ENCODE measurements at places on chromosomes 5 and 9. TPM values are rescaled to one million over a fixed set of nuclear protein-coding genes. Genes with fewer than 3 reads are reported as not detected.

The ZFP37 gene
- 2.6 TPM for total RNA-seq

The PCDHGC4 gene
- not detected for total RNA-seq

The CER1 gene
- not detected for total RNA-seq

The OBP2B gene
- not detected for total RNA-seq

The NUDT12 gene
- total RNA-seq, result 0.78 TPM

The GCNT4 gene
- 5.3 TPM for total RNA-seq

The MRPS2 gene
- 30.1 TPM for total RNA-seq

The GPX3 gene
- not detected for total RNA-seq

The PCDHGA4 gene
- total RNA-seq, result 0.25 TPM

The NOXA1 gene
- 2.8 TPM for total RNA-seq

DNA sequence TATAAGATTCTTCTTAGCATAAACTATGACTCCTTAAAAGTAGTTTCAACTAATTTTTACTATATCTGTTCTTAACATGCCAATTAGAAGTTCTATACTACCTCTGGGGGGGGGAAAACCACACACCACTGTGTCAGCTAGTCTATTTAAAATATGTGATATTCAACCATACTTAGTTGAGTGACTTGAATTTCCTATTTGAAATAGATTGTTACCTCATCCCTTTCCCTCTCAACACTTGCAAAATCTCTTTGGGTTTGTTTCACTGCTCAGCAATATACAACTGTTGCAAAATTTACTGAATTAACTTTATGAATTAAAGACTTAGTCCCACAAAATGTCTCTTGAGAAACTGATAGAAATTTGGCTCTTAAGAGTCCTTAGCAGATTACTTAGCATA, 151.1 kb upstream of the POU5F2 start:
- H3K4me3 ChIP-seq, result no peak overlapping the region
- no peaks in the 10 kb centered on the region for H3K4me1 ChIP-seq
- H3K36me3 ChIP-seq, result no peaks in the 10 kb centered on the region
- DNase-seq, result no peak
- H3K27me3 ChIP-seq, result no peaks in the 10 kb centered on the region

- no peak overlapping the region for H3K27ac ChIP-seq
- H3K36me3 ChIP-seq, result no peaks in the 10 kb centered on the region
- peaks cover 2% of the 10 kb centered on the region for H3K27me3 ChIP-seq
- H3K4me1 ChIP-seq, result peaks cover 9% of the 10 kb centered on the region
Observed at GRCh38 chr5:113276001-113276400, 158.8 kb downstream of the TSSK1B start.

- H3K27ac ChIP-seq, result peak overlapping the region; percentile 17
- H3K4me3 ChIP-seq, result peak overlapping the region; percentile 21
- H3K36me3 ChIP-seq, result peaks cover 16% of the 10 kb centered on the region
- peaks cover 2% of the 10 kb centered on the region for H3K27me3 ChIP-seq
Observed at GRCh38 chr5:82881571-82882174, 195.5 kb downstream of the TMEM167A start.

GRCh38 chr9:136955202-136955942, 3.3 kb downstream of the LCN12 start:
- H3K27ac ChIP-seq, result no peak overlapping the region
- H3K27me3 ChIP-seq, result no peaks in the 10 kb centered on the region
- H3K4me3 ChIP-seq, result no peak overlapping the region
- peaks cover 3% of the 10 kb centered on the region for H3K4me1 ChIP-seq

GRCh38 chr5:76125888-76126287, 42.7 kb downstream of the SV2C start:
- H3K4me1 ChIP-seq, result no peaks in the 10 kb centered on the region
- no peaks in the 10 kb centered on the region for H3K36me3 ChIP-seq
- no peak overlapping the region for H3K4me3 ChIP-seq
- no peak overlapping the region for H3K27ac ChIP-seq
- DNase-seq, result no peak
- H3K27me3 ChIP-seq, result peaks cover 33% of the 10 kb centered on the region

GRCh38 chr5:164475339-164475977, 970.0 kb downstream of the MAT2B start:
- no peaks in the 10 kb centered on the region for H3K4me1 ChIP-seq
- no peak overlapping the region for H3K4me3 ChIP-seq
- no peak overlapping the region for H3K27ac ChIP-seq
- H3K36me3 ChIP-seq, result no peaks in the 10 kb centered on the region
- no peak for DNase-seq
- no peaks in the 10 kb centered on the region for H3K27me3 ChIP-seq

DNA sequence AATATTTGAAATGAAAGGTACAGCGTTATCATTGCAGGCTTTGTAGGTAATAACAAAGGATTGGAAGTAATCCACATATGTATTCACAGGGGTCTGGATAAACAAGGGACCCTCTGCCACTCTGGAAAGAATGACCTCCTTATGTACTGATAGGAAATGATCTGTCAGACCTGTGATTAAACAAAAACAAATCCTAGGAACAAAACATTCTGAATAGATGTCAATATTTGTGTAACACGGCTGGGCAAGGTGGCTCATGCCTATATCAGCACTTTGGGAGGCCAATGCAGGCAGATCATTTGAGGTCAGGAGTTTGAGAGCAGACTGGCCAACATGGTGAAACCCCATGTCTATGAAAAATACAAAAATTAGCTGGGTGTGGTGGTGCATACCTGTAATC, 42.3 kb downstream of the NSUN2 start:
- no peak overlapping the region for H3K4me3 ChIP-seq
- H3K4me1 ChIP-seq, result peaks cover 6% of the 10 kb centered on the region
- H3K27me3 ChIP-seq, result peaks cover 18% of the 10 kb centered on the region
- peaks cover 3% of the 10 kb centered on the region for H3K36me3 ChIP-seq

Data from activated naive CD8-positive, alpha-beta T cell treated with anti-CD3 and anti-CD28 coated beads, Interleukin-2, amount 10 ng/mL, durations not matched to agents 7 days and 5 days (primary cell).